ENCODE measurements at places on chromosomes 13 and 19.

GRCh38 chr13:111178402-111178801 lies 63.3 kb downstream of the ARHGEF7 start:
- DNase-seq: no peak

GRCh38 chr13:110875241-110875640 lies 39.6 kb downstream of the ANKRD10 start:
- no peak for DNase-seq

DNA sequence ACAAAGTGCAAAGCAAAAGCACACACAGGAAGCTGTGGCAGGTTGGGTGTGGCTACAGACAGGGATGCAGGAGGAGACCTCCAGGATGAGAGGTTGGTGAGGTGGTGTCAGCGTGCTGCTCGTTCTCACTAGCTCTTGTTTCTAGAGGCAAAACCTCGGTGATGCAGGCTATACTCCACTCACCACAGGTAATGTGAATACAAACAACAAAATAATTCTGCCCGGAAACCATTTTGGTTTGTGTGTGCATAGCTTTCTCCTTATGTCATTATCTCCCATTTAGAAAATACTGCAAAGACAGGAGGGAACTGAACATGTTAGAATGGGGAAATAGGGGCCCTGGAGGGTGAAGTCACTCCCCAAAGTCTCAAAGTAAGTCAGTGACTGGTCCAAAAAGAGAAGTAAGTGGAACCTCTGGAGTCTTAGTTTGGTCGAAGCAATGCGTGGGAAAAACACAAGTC lies 9.4 kb downstream of the LCP1 start:
- no peak for DNase-seq

DNA sequence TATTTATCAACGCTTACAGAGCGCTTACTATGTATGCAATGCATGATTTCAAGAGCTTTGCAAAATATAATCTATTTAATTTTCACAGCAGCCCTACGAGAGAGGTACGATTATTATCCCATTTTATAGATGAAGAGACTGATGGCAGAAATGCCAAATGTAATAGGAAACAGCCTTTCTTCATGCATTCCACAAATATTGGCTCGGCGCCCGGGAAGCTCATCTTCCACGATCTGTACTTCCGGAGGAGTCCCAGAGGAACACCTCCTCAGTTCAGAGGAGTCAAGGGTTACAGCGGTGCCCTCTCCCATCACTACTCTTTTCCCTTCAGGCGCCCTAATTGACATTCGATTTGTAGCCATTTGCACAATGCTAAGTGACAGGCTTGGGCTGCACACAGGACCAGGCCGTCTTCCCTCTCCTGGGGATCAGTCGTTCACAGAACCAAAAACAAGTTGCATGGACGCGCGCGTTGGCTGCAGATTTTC lies 1.1 kb upstream of the ARHGAP35 start:
- DNase-seq: peak; percentile 87

GRCh38 chr13:100439247-100439970 lies 149.2 kb downstream of the GGACT start:
- DNase-seq: no peak

All from Right ventricle myocardium superior (tissue), 1 donor.